T-helper 9 cell (primary cell): ENCODE measurements at places on chromosomes 5 and 9.
A peak's percentile ranks its signal among the peaks of the same experiment; 100 is the strongest.

GRCh38 chr5:81724571-81724970, 26.3 kb downstream of the SSBP2 start:
- no peak for DNase-seq

GRCh38 chr9:107895501-107896001, 406.0 kb upstream of the KLF4 start:
- no peak for DNase-seq

DNA sequence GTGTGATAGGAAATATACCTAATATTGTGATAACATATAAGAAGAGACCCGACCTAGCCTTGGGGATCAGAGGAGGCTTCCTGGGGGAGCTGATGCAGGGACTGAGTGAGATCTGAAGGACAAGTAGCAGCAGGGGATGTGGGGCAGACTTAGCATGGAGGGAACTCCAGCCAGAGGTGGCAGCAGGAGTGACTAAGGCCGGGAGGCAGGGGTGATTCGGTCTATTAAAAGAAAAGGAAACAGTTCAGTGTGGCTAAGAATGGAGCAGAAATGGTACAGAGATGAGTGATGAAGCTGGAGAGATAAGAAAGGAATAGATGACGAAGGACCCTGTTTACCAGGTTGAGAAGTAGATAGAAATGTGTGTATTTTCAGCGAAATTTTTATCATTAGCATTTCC, 408.8 kb downstream of the ENC1 start:
- DNase-seq, result no peak

- no peak for DNase-seq
Observed at GRCh38 chr9:107638521-107639310, 149.1 kb upstream of the KLF4 start.

GRCh38 chr5:90803876-90804275, 245.3 kb downstream of the ADGRV1 start:
- DNase-seq, result no peak

DNA sequence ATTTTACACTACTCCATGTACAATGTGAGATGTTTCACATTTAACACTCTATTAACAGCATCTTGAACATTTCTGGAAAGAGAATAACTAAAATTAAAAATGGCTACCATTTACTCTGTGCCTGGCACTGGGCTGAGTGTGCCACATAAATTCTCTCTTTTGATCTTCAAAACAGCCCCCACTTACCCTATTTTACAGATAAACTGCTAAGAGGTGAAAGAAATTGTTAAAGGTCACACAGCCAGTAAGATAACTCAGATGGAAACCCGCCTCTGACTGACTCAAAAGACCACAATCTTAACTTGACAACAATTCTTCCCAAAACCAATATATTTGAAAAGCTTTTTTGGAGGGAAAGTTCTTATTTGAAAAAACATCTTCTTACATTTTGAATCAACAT, 97.3 kb downstream of the MAPKAP1 start:
- no peak for DNase-seq

GRCh38 chr5:763998-764781, 20.3 kb downstream of the ZDHHC11B start:
- DNase-seq, result no peak

DNA sequence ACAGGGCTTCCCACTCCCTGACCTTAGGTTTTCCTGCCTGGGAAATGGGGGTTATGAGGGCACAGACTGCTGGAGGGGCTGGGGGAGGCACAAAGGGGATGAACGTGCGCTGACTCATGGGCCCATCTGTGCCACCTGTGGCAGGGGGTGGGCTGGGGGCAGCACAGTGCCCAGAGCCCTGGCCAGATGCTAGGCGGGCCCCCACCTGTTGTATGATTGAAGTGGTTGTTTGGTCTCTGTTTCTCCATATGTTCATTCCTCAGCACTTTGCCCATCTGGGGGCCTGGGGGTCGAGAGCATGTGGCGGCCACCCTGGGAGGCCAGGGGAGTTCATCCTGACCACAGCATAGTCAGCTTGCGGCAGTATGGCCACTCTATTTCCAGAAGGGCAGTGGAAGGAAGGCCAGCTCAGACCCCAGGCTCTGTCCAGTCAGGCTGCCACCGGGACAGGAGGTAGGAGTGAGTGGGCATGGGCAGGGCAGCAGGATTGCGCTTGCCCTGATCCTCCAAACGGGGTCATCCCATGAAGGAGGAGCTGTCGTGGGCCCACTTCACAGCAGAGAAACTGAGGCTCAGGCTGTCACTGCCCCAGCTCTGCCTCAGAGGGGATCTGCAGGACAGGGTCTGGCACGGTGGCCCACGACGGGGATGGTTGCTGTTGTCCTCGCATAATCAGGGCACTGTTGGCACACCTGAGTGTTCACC, 841 bp upstream of the NINJ1 start:
- no peak for DNase-seq

DNA sequence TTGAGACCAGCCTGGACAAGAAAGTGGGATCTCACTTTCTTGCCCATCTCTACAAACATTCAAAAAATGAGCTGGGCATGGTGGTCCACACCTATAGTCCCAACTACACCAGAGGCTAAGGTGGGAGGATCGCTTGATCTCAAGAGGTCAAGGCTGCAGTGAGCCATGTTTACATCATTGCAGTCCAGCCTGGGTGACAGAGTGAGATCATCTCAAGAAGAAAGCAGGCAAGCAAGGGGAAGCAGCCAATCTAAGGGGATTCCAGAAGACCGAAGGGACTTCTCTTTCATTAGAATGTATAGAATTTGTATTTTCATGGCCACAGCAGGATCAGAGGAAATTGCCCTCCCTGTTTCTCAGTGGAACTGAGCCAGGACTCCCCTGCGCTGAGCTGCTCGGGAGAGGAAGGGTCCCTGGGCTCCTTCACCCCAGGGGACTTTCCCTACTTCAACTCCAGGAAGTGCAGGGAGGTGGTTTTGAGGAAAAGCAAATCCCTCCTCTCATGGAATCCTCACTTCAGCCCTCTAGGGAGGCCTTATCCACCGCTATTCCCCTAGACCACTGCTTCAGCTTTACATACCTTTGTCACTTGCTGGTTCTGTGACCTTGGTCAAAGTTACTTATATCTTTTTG, 12.1 kb downstream of the WWC1 start:
- DNase-seq, result no peak

DNA sequence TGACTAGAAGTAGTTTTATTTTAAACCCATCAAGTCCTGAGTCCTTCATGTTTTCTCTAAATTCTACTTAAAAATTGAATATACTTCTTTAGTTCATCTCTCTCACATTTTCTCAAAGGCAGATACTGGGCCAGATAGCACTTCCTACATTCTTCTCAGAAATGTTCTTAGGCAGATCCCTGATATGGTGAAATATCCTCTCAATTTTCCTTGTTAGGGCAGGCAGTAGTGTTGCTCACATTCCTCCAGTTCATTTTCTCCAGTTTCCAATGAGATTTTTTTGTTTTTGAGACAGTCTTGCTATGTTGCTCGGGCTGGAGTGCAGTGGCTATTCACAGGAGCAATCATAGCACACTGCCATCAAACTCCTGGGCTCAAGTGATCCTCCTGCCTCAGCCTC, 5.7 kb downstream of the GCNT1 start:
- no peak for DNase-seq

GRCh38 chr5:159098603-159099436, 896 bp downstream of the EBF1 start:
- DNase-seq, result peak; percentile 7
